D721Med (cell line): ENCODE measurements at places on chromosomes 1 and 21.

DNA sequence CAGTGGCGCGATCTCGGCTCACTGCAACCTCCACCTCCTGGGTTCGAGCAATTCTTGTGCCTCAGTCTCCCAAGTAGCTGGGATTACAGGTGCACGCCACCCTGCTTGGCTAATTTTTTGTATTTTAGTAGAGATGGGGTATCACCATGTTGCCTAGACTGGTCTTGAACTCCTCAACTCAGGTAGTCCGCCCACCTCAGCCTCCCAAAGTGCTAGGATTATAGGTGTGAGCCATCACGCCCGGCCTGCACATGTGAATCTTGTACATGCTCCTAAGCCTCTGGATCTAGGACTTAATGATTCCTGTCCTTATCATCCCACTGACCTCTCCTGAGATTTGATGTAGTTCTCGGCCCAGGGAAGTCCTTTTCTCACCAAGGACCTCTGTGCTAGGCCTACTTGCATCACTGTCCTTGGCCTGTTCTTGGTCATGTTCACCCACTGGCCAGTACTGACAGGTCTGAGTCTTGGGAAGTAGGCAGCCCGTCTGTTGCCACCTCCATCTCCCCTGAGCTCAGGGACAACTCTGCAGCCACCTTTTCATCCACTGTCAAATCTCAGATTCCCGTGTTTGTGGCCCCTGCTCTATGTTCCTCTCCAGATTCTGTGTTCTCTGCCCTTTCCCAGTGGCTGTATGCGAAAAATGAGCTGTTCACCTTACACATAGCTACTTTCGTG lies 9.4 kb downstream of the HYI start:
- DNase-seq: no peak

DNA sequence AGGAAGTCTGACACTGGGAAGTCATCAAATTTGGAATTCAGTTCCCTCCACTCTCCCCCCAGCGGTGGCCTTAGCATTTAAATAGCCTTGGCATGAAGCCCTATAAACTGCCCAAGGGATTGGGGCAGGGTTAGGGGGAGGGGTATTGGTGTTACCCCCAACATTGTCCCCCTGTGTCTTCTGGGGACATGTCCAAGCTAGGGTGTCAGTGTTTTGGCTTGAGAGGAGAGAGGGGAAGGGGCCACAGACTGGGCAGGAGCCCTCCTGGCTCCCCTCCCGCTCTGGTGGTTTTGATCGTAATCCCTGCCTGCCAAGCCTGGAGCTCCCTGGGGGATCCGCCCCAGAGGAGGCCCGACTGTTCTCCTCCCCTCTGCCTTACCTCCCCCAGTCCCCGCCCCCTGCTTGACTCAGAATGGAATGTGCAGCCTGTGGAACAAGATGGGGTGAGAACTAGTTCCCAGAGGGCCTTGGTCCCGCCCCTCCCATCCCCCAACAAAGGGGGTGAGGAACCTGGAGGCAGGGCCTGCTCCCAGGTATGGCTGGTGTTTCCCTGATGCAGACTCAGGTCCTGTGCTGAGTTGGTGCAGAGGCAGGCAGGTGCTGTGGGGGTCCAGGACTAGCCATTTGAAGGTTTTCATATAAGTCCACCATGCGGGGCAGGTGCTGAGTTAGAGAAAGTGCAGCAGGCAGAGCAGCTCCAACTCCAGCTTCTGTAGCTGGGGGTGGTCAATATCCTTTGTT lies 7.4 kb downstream of the SOX13 start:
- peak; percentile 99 for DNase-seq

DNA sequence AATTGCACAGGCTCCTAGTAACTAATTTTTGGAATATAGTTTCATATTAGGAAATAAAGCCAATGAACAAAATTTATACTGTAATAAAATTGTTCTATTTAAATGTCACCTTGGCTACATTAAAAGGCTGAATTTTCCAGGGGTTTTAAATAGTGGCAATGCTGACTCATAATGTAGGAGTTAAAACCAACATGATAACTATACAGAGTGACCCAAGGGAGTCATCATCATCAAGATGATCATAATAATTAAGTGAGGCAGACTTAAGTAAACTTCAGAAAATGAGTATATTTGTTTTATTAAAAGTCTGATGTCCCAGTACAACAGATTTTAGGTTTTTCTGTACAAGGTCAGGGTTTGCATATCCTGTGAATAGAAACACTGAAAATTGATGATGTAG lies 183.4 kb downstream of the PLPPR4 start:
- no peak for DNase-seq

GRCh38 chr1:39819091-39819812 lies 30.6 kb upstream of the BMP8B start:
- no peak for DNase-seq

GRCh38 chr1:210098356-210098755 lies 134.2 kb upstream of the SERTAD4 start:
- no peak for DNase-seq

DNA sequence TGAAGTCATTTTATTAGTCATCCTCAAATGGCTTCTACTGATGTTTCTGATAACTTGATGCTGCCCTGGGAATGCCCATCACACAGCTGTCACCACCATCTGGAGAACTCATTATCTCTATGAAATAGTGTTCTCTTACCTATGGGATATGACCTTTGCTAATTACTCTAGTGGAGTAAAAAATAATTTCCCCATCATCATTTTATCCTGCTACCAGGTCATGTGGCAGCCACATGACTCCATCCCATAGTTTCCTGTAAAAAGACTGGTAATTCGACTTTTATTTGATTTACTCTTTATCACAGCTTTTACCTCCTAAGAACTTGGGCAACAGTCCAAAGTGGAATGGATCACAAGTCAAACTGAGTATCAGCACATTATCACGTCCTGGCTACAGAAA lies 76.1 kb upstream of the USP25 start:
- DNase-seq: no peak

DNA sequence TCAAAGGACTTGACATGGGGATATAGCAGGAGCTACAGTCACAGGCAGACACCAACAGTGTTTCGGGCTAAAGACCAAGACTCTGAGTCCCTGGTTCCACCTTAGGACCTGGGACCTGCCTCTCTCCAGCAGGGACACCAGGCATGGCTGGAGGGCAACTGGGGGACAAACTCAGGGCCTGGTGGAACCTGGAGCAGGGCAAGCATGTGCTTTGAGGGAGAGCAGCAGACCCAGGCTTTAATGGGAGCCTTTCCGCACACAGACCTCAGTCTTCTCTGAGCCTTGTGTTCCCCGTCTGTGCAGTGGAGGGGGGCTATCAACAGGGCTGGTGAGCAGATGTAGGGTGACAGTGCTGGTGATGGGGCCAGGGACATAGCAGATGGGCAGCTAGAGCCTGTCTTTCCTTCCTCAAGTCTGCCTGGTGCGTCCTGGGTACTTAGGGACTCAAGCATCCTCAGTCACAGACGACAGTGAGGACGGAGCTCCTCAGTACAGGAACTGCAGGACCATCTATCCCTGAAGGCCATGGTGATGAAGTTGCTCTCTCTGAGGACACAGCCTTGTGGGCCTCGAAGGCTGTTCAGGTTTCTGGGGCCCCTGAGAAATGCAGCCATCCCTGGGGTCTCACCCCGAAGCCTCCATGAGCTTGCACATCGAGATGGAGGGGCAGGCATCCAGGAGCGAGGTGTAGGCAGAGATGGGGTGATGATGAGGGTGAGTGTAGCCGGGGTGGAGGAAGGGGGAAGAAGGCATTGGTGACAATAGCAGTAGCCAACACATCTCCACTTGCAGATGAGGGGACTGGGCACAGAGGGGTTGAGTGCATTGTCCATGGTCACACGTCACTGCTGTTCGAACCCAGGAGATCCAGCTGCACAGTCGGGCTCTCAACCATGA lies 593.4 kb downstream of the PTPRU start:
- no peak for DNase-seq

DNA sequence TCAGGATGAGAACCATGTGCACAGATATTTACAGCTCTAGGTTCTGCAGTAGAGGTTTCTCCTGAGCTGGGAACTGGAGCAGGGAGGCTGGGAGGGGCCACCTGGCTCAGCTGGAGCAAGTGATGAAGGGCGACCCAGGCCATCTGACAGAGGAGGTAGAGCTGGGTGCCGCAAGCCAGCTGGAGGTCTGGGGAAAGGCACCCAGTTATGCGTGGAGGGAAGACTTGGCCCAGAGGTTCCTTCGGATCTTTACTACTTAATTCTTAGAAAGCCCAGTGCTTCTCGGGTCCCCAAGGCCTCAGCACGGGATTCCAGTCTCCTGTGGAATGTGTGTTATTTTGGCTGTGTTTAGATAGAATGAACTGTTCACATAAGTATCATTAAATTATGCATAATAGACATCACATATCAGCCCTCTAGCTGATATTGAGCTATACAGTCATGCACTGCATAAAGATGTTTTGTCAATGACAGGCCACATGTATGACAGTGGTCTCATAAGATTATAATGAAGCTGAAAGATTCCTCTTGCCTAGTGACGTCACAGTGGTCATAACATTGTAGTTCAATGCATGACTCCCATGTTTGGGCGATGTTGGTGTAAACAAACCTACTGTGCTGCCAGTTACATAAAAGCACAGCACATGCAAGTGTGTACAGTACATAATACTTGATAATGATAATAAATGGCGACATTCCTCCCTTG lies 245.1 kb downstream of the RHOU start:
- DNase-seq: no peak

- no peak for DNase-seq
Observed at GRCh38 chr1:2801535-2802291, at the start of gene TTC34. Gene TTC34 (minus strand): TSS chr1:2801693. CDS start chr1:2800827, 866 bp downstream.

GRCh38 chr1:32380057-32380456 lies 14.2 kb downstream of the BSDC1 start:
- no peak for DNase-seq

DNA sequence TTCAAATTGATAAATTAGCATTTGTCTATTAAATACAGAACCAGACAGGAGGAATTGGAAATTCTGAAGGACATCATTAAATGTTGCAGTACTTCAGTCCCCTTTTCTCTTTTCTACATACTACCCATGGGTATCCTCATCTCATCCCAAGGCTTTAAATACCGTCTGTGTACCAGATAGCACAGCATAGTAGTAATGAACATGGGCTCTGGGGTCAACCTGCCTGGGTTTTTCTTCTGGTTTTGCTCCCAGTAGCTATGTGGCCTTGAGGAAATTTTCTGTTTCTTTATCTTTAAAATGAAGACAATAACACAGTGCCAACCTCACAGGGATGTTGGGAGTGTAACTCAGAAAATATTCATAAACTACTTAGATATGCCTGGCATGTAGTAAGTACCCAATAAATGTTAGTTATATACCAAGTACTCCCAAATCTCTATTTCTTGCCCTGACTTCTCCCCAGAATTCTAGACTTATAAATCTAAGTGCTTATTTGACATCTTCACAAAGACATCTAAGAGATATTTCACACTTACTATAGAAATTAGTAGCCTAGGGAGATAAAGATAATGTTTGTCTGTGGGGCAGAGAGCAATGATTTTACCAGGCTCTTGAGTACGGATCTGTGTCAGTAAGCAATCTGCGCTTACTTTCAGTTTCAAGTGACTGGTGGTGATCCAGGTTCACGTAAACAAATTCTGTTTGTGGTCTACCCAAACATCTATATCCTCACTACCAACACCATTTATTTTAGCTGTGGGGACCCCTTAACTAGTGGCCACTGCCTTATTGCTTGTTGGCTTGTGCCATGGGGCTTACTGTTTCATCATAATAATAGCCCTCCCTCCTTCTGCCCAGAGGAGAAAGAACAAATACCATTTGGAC lies 37.3 kb downstream of the VANGL2 start:
- DNase-seq: no peak

DNA sequence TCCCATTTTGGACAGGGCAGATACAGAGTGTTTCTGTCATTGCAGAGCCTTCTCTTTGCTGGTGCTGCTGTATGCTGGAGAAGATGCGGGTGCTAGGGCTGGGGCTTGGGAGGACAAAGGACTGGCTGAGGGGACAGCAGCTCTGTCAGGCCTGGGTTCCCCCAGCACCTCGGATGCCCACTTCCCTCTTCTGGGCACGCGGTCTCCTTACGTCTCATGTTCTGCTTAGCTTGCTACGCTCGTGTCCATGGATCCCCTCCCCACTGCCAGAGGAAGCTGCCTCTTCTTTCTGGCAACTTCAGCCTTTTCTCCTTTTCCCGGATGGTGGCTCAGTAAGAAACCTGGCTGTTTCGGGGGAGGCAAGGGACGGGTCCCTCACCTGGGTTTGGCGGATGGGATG lies 75.7 kb downstream of the ARHGEF10L start:
- no peak for DNase-seq

- DNase-seq: no peak
Observed at GRCh38 chr1:170247751-170248521, 102.2 kb downstream of the NTMT2 start.

DNA sequence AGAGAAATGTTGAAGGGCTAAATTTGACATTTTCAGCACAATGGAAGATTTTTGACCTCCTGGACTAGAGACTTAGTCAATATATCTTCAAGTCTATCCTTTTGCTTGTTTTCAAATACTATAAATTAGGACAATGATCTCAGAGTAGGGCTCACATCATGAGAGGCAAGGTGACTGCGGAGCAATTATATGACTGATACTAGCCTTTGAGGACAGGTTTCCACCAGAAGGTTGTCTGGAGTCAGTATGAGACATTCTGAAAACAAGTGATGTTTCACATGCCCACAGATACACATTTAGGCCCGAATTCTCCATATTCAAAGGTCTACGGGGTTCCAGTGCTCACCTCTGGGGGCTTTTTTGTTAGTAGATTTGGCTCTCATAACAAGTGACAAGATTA lies 142.3 kb upstream of the SAMSN1 start:
- no peak for DNase-seq

DNA sequence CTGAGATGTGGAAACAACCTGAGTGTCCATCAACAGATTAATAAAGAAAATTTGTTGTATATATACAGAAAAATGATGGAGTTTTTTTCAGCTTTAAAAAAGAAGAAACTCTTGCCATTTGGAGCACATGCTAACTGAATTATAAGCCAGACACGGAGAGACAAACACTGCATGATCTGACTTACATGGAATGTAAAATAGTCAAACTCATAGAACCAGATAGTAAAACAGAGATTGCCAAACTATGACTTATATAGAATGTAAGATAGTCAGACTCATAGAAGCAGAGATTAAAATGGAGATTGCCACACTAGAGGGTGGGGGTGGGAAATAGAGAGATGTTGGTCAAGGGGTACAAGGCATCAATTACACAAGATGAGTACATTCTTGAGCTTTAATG lies 1786.6 kb downstream of the PLA2G4A start:
- no peak for DNase-seq

- no peak for DNase-seq
Observed at GRCh38 chr1:218332416-218332815, 12.7 kb upstream of the TGFB2 start.

DNA sequence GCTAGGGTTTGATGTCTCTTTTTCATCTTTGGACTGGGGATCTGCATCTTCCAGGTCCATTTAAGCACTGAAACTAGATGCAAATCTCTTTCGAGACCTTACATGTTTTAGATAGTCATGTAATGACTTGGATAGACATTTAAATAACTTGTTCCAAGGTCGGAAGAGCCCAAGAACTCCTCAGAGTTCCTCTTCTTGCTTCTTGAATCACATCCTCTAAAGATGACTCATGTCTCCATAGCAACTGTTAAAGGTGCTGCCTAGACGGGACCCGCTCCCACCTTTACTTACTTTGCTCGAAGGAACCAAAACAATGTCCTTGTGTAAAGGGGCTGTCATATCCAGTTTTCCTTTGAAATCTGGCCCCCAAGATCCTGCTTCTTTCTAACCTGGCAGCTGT lies 130.0 kb downstream of the EDEM3 start:
- no peak for DNase-seq

GRCh38 chr1:183553331-183553730 lies 36.9 kb downstream of the NCF2 start:
- DNase-seq: no peak

GRCh38 chr21:27589781-27590180 lies 622.9 kb upstream of the ADAMTS5 start:
- DNase-seq: no peak
